Chondrocyte (in vitro differentiated cells): ENCODE measurements at places on chromosomes 2 and 18.

DNA sequence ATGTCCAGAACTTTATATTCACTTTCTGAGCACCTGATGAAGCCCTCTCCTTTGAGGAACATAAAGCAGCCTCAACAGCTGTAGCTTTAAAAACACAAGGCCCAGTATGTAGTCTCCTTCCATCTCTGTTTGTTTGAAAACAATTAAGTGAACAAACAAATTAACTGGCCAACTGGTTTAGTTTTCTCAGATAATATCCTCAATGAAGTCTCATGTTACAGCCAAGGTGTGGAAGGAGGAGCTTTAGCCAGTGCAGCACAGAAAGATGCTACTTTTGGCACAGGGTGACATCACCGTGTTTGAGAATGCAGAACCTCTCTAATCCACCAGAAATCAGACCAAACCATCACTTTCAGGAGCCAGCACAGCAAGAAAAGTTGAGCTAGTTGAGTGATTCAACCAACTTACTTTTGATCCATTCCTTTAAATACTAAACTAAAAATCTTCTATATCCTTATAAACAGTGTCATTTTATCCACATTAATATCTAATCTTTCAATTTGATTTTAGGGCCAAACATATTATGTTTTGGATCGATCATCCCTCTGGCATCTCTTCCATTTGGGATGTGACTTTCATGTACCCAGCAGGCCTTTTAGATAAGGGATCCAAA is 488.7 kb downstream of the ARHGAP15 start:
- DNase-seq, result no peak

DNA sequence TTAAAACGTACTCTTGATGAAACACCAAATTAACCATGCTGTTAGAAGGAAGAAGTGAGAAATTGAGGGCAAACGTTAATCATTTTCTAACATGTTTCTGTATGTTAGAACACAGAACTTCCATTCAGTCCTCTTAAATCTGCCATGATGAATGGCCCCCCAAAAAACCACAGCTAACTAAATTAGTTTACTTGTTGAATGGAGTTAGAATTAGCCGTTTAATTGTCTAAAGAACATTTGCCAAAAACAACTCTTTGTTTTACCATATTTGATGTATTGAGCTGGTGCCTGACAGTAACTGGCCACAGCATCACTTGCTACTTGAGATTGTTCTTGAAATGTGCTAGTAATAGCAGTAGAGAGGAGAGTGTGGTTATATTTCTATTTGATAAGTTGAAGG is 12.7 kb downstream of the CCNYL1 start:
- no peak for DNase-seq

DNA sequence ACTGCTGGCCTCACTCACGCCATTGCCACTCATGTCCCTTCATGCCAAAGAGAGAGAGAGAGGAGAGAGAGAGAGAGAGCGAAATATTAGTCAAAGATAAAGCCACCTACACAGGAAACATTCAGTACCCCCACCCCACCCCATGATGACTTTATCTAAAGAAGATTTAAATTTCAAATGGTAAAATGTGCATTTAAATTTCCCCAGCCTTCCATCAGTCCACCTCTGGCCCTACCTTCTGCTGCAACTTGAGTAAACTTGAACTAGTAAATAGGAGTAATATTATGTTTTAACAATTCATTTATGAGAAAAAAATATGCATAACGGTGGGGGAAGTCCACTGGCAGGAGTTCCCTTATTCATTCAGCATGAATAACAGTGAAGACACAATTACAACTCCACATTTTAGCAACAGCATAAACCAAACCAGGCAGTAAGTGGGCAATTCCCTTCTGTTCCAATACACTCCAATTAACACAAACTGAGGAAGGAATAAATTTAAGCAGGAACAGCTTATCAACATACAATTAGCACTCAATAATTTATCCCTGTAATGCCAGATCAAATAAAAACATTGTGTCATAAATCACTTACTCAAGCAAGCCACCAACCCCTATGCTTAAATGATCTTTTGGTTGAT is 264.2 kb downstream of the LNPK start:
- no peak for DNase-seq

GRCh38 chr18:27780061-27780745 is 396.7 kb downstream of the CDH2 start:
- DNase-seq, result no peak
